ENCODE measurements at places on chromosomes 11 and 22. TPM values are rescaled to one million over a fixed set of nuclear protein-coding genes. Genes with fewer than 3 reads are reported as not detected.

The APOBEC3H gene
- total RNA-seq = not detected

The HEPN1 gene
- total RNA-seq = not detected

The PKP3 gene
- total RNA-seq = under 0.01 TPM

The VWCE gene
- total RNA-seq = 2.7 TPM

The GALNT18 gene
- total RNA-seq = 22.8 TPM

The OR52I1 gene
- total RNA-seq = not detected

The GPHA2 gene
- not detected for total RNA-seq

The ZC3H12C gene
- 32.0 TPM for total RNA-seq

The NFAM1 gene
- total RNA-seq = 0.62 TPM

The APOL5 gene
- total RNA-seq = not detected

The SCUBE1 gene
- total RNA-seq = 21.2 TPM

The MMP3 gene
- not detected for total RNA-seq

The OR52H1 gene
- 0.47 TPM for total RNA-seq

The GSTT2B gene
- total RNA-seq = 4.1 TPM

The MPEG1 gene
- total RNA-seq = 2.8 TPM

The VSIG10L2 gene
- total RNA-seq = not detected

The IRAG1 gene
- 1.4 TPM for total RNA-seq

The LYVE1 gene
- 9.0 TPM for total RNA-seq

The APOA4 gene
- not detected for total RNA-seq

The APOL3 gene
- total RNA-seq = 2.5 TPM

The FXYD6 gene
- 107 TPM for total RNA-seq

The SEPTIN5 gene
- total RNA-seq = 167 TPM

The CALCA gene
- not detected for total RNA-seq

The TRIM44 gene
- 16.8 TPM for total RNA-seq

The RPS3 gene
- total RNA-seq = 1,342 TPM

The CACNA1I gene
- 6.7 TPM for total RNA-seq

The APLP2 gene
- 220 TPM for total RNA-seq

The OR51B4 gene
- 0.31 TPM for total RNA-seq

The FAT3 gene
- total RNA-seq = 172 TPM

The MRPL40 gene
- 10.0 TPM for total RNA-seq

The ARHGAP8 gene
- total RNA-seq = 1.4 TPM

The LARGE2 gene
- 0.16 TPM for total RNA-seq

The HTR3B gene
- total RNA-seq = 0.31 TPM

The ISX gene
- total RNA-seq = not detected

The DCHS1 gene
- 49.9 TPM for total RNA-seq

The MMP27 gene
- not detected for total RNA-seq

The HOATZ gene
- total RNA-seq = not detected

The FOLR2 gene
- total RNA-seq = 5.8 TPM

The CASP5 gene
- 0.47 TPM for total RNA-seq

The SLCO2B1 gene
- 9.2 TPM for total RNA-seq
